ENCODE measurements at places on chromosomes 16 and 17.

DNA sequence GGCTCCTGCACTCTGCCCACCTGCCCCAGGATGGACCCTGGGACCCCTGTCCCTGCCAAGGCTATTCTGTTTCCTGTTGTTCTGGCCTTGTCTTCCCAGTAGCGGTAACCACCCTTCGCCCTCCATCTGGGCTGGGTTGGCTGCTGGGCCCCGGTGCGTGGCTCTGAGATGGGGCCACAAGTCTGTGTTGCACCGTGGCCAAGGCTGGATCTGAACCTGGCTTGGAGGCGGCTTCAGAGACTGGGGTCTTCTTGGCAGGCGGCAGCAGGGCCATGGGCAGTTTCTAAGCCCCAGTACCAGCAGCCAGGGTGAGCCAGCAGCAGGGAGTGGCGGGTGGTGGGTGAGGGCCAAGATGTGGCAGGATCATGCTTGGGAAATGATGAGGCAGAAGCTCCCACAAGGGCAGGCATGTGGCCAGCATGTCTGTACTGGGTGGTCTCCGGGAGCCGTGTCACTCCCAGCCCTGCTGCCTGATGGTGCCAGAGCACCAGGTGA lies 12.6 kb downstream of the MAP2K3 start:
- peak; percentile 48 for DNase-seq

DNA sequence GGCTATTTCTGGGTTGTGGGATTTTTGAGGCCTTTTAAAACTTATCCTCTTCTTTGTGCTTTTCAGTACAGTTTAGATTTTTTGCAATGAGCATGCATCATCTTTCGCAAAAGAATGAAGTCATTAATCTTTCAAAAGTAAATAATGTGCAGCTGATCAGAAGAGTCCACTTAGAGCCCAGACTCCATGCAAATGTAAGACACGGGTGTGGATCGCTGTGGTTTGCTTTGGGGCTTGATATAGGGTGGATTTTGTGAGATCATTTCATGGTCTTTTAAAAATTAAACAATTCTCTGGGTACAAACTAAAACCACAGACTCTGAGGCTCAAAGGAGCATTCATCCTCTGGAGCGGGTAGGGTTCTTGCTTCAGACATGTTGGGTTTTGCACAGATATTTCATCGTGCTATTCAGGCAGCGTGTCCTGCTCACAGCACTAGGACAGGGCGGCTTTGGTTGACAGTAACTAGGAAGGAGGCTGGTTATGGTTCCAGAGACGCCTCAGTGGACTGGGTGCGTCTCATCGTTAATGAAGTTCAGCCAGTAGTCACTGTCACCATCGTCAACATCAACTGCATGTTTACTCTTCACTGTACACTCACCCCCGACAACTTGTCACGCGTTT lies 129.4 kb upstream of the PLCG2 start:
- DNase-seq = no peak

GRCh38 chr16:48907906-48908634 lies 298.1 kb upstream of the N4BP1 start:
- DNase-seq = no peak

DNA sequence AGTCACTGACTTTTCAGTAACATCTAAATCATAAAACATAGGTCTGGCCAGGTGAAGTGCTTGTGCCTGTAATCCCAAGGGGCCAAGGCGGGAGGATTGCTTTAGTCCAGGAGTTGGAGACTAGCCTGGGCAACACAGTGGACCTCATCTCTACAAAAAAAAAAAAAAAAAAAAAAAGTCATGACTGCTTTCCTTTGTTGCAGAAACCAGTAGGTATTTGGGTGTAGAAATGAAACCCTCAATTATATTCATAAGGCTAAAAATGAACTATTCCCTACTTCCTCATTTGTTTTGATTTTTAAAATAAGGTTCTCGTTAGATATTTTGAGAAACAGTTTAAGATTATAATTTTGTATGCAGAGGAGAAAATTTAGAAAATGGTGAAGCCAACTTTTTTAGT lies 26.0 kb downstream of the PITPNC1 start:
- no peak for DNase-seq

GRCh38 chr16:49739381-49739780 lies 116.5 kb downstream of the ZNF423 start:
- DNase-seq = no peak

DNA sequence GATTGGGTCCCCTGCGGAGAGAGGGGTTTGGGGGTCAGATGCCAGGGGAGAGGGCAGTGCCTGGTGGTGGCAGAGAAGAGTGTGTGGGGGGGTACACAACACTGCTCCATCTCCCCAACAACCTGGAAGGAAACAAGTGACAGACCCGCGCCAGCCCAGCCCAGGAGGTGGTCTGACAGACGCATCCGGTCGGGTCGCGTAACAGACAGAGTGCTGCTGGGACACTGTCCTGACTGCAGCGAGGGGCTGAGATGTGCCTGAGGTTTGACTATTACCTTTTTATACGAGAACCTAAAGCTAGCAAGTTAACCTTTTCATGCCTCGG lies 16.2 kb downstream of the UNC13D start:
- no peak for DNase-seq

DNA sequence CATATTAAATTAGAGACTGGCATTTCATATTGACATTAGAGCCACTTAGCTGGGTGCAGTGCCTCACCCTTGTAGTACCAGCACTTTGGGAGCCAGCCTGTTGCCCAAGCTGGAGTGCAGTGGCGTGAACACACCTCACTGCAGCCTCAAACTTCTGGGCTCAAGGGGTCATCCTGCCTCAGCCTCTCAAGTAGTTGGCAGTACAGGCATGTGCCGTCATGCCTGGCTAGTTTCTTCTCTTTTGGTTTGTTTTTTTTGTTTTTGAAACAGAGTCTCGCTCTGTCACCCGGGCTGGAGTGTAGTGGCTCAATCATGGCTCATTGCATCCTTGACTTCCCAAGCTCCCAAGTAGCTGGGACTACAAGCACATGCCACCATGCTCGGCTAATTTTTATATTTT lies 8.7 kb downstream of the PPM1E start:
- no peak for DNase-seq

GRCh38 chr16:90054554-90054953 lies 22.6 kb downstream of the PRDM7 start:
- DNase-seq = no peak

GRCh38 chr16:84047626-84048025 lies 5.0 kb upstream of the SLC38A8 start:
- DNase-seq = no peak

DNA sequence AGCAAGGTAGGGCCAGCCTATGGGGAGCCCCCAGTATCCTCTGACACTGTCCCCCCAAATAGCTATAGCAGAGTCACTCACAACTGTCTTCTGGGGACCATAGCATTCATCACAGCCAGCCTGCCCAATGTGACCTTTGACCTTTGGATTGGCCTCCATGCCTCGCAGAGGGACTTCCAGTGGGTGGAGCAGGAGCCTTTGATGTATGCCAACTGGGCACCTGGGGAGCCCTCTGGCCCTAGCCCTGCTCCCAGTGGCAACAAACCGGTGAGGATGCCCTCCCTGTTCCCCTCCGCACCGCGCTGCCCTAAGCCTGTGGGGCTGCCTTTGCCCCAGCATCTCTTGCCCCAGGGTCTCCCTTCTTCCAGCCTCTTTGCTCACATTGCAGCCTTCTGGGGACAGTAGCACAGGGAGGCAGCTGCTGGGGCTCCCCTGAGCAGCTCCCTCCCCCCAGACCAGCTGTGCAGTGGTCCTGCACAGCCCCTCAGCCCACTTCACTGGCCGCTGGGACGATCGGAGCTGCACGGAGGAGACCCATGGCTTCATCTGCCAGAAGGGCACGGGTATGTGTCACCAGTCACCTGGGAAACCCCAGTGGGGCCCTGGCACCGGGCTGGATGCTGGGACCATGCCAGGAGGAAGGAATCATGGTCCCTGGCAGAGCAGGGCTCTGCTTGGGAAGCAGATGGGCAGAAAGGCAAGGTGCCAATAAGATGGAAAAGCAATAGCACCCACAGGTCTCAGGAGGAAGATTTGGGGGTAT lies 61.1 kb downstream of the MRC2 start:
- DNase-seq = no peak

DNA sequence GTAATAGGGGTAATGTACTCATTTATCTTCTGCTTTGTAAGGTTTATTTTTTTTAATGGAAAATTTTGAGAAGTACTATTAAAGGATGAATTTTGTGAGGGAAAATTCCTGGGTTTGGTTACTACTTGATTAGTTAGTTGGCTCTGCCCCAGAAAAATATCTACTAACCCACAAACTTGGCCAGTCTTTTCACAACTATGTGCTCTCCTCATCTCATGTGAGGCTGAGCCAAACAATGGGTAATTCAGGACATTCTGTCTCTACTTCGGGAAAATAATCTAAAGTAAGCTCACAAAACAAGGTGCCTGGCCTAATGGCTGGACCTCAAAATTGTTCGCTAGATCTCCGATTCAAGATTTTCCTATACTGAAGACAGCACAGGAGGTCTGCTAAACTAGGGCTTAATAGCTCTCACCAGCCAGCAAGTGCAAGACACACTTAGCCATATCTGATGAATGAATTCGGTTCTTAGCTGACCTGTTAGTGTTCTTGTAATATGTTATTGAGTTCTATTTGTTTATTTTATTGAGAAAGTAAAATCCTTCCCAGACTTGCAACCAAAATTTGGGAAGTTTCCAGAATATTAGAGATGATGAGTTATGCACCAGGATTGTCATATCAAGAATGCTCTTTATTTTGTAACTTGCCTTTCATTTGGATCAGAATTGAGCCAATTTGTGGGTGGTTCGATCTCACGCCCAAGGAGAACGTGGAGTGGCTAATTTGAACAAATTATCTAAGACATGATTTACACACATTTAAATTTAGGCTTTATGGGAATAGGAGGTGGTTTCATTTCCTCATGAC lies 5.7 kb downstream of the KCNJ16 start:
- DNase-seq = peak; percentile 65

DNA sequence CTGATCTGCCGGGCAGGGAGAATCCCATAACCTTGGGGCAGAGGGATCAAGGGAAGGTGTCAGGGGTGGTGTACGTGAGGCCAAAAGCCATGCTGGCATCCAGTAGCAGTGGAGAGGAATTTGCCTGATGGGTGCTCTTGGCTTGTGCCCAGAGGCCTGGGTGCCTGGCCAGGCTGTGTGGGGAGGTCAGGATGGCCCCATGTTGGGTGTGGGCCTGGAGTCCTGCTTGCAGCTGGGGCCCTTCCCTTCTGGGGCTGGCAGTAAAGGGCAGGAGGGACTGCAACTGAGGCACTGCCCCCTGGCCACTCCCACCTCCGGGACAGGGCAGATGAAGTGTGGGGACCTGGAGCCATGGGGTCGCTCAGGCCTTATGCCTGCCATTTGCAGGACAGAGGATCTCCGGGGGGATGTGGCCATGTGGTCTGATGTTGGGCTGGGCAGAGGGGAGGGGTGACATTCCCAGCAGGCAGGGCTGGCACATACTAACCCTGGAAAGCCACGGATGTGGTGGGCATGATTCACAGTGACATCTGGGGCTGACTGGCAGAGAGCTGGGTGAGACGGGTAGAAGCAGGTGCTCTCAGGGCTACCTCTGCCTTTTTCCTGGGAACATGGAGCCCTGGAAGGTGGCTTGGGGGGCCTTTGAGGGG lies 3.5 kb downstream of the FMNL1 start:
- DNase-seq = no peak

GRCh38 chr16:11756248-11756647 lies 13.6 kb upstream of the TXNDC11 start:
- no peak for DNase-seq

All from AG20443 (cell line).